ENCODE measurements at places on chromosomes 3 and 15.

GRCh38 chr3:148828136-148828690 is 602 bp downstream of the CPB1 start:
- DNase-seq = no peak

DNA sequence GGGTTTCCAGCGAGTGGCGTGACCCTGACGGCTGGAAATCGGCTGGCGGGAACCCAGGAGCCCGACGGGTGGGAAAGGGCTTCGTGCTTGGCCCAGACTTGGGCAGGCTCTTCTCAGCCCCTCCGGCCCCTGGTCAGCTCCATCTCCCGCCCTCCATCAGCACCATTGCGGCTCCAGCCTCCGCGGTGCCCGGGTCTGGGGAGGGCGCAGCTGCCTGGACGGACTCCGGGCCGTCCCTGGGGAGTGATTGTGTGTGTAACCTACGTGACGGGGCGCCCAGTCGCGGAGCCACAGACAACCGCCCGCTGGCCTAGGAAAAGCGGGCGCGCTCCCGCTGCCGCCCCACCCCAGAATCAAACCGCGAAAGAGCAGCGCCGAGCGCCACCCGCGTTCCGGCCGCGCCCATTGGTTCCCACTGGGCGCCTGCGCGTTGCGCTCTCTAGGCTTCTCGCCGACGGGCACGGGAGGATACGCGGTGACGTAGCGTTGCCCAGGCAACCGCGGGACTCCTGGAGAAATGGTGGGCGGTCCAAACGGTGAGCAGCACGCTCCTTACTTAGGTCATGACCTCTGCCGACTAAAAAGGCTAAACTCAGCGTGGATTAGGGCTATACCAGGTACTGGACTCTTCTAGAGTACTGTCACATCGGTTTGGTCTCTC is at the start of gene CFAP20DC:
Gene CFAP20DC, minus strand, starts transcription at position 355 of the 661 bp plus-strand sequence. CDS start 394 bp downstream, outside the sequence.
- DNase-seq = peak; percentile 99

DNA sequence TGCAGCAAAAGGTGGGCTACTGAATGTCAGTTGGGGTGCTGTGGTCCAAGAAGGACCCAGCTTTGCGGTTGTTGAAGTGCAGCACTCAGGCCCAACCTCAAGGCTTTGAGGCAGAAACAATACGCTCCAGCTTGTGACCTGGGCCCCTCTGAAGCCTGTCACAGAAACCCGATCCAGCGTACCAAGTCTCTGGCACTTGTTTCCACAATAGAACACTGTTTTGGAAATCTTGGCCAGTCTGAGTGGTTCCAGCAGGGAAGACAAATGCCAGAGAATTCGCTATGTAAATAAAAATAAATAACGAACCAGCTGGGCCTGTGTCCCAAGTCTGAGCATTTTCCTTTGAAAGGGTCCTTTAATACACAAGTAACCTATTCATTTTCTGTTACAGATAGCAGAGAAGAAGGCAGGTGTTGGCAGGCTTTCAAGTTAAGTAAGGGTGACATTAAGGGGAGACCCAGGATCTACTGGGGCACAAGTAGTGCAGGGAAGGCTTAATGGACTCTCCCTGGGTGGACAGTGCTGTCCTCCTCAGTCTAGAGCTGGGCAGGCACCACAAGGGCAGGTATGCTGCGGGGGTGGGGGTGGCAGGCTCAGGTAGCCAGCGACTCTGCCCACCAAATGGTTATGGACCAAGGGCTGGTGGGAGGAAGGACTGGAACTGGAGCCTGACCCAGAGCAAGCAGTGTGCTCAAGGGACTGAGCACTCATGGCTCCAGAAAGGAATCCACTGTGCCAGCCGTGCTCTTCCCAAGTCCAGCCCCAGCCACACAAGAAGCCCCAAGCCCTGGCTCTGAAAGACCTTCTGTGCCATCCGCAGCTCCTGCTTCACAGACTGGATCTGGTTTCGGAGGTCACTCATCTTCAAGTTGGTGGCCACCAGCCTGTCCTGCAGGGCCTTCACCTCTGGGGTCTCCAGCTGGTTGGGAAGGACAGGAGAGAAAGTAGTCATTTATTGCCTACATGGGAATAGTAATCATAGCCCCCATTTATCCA is 26.3 kb downstream of the CCDC13 start:
- DNase-seq = no peak

DNA sequence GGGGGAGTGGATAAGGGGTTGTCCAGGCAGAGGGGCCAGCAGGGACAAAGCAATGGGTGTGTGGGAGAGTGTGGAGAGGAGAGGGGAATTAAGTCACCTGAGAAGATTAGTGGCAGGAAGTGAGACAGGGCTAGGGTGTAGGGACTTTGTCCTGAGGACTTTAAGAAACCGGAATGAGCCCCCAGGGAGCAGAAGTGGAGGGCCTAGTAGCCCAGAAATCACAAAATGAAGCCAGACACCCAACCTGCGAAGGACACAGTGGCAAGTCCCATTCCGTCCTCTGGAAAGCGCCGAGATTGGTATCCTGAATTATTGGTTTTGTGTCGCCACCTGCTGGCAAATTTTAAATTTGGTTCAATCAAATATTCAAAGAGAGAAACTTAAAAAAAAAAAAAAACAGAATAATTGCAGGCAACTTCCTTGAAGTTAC is 78.0 kb upstream of the SLC25A36 start:
- peak; percentile 62 for DNase-seq

- DNase-seq = no peak
Observed at GRCh38 chr15:79341396-79341795, 30.5 kb downstream of the TMED3 start.

GRCh38 chr3:185693985-185694653 is 108.0 kb downstream of the SENP2 start:
- DNase-seq = no peak

DNA sequence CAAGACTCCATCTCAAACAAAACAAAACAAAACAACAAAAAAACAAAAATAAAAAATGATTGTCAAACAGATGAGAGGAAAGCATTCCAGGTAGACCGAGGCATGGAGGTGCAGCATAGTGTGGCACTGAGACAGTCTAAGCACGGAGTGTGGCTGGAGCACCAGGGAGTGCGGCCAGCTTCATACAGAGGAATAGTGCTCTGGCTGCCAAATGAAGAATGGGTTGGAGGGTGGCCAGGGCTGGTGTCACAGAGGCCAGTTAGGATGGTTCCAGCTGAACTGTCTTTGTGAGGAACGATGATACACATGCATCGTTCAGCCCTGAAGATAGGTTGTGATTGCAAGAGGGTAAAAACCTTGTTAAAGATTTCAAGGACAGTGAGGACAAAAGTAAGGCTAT is 28.3 kb downstream of the MITF start:
- no peak for DNase-seq

- peak; percentile 75 for DNase-seq
Observed at GRCh38 chr15:85854345-85855097, 59.8 kb upstream of the KLHL25 start.

DNA sequence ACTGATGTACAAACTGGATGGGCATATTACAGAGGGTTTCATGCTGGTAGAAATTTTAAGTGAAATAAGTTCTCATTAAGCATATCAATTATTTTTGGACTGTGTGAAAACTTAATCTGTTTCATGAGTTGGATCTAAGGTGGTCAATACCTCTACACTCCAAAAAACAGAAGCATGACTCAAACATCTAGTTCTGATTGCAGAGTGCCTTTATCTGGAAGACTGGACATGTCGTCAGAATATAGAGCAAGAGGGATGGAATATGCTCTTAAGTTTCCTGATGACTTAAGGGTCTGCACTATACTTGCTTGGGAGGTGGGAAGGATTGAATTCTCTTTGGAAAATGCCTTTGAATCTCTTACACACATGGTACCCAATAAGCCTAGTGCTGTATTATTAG is 138.3 kb downstream of the LPP start:
- DNase-seq = no peak

DNA sequence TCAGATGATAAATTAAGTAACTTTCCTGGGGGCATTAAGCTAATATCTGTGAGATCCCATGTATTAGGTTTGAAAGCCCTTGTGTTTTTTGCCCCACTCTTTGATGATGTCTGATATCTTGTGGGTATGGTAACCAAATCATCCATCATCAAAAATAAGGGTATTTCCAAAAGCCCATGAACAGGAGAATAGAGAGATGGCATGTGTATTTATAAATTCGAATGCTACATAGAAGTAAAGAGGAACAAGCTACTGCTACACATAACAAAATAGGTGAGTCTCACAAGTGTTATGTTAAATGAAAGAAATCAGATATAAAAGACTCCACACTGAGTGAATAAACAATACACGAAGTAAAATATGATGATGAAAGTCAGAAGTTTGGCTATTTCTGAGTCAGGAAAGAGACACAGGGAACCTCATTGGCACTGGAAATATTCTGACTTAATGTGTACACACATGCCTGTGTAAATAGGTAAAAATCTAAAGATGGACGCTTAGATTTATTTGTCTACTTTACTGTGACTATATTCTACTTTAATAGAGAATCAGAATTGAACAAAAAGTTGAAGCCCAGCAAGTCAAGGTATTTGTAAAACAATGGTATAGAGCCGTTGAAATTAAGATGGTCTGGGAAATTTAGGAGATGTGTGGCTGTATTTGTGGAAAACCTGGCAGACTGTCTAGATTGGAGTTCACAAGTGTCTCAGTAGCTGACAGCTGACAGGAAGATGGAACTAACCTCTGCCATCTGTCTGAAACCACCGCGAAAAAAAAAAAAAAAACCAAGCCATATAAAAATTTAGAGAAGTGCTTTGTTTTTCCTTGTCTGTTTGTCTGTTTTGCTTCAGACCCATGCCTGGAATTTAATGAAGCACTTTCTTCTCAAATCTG is 111.0 kb upstream of the TGFBR2 start:
- DNase-seq = no peak

DNA sequence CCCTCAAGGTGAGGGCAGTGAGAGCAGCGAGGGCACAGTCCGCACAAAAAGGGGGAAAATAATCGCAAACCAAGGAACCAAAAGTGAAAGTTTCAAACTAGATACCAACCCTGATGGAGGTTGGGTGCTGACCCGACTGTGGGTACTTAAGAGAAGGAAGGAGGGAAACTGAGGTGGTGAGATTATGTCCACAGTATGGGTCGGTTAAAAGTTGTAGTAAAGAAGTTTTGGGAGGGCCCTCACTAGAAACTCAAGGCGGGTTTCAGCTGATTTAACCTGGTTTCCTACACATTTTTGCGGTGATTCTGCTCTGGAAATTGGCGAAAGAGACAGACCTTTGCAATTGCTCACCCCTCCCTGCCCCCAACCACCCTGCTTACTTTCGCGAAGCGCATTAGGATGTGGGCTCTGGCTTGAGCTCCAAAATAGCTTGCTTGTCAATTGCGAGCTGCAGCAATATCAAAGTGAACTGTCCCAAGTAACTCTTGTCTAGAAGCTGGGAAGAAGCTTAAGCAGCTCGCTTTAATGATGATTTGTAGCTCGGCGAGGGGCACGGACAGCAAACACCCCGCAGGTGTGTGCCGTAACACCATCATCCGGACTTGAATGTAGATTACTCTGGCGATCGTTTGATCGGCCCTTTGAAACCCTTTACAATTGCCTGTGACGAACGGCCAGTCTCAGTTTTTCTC is 15.8 kb downstream of the SOX2 start:
- DNase-seq = no peak

DNA sequence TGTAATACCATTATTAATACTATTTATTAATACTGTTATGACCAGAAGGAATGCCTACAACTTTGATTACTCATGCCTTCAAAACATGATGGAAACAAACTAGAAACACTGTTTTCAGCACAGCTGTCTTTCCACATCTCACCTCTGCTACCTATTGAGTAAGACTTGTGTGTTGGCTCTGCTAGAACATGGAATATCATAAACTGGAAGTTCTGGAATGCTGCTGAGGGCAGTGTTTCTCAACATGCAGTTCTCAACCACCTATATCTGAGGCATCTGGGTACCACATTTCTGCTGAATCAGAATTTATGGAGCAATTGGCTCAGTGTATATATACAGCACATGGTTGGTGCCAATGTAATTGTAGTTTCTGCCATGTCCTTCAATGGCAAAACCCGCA is 392.1 kb downstream of the TUSC7 start:
- no peak for DNase-seq

DNA sequence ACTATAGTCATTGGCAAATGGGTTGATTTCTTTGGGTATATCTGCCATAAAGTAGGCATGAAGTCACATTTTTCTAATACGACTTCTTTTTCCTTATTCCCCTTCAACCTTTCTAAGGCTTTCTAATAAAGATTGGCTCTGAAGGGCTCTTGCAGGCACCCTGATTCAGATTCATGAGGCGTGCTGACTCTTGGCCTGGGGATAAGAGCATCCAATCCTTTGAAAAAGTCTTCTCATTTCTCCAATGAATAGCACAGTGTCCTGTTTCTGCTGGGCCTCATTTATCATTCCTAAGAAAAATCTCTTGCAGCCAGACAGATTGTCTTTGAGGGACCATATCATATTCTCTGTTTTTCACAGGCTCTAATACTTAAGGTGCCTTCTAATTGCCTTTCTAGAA is 32.3 kb upstream of the BNIP2 start:
- no peak for DNase-seq

GRCh38 chr15:73921254-73921925 is 4.9 kb upstream of the LOXL1 start:
- no peak for DNase-seq

DNA sequence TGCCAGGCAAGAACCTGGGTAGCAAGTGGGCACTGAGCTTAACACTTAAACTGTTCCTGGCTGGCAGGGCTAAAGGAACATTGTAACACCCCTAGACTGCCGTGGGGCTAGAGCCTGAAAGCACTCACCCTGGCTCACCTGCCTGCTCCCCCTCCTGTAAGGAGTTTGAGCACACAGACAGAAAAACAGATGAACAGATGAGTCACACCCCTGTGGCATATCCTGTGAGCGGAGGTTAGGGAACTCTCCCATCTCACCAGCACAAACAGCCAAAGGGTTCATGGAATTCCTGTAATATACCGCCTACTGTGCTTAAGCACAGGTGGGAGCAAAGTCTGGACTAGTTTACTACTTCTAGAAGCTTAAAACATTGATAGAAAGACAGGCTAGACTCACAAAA is 300.1 kb downstream of the ROBO1 start:
- peak; percentile 13 for DNase-seq

DNA sequence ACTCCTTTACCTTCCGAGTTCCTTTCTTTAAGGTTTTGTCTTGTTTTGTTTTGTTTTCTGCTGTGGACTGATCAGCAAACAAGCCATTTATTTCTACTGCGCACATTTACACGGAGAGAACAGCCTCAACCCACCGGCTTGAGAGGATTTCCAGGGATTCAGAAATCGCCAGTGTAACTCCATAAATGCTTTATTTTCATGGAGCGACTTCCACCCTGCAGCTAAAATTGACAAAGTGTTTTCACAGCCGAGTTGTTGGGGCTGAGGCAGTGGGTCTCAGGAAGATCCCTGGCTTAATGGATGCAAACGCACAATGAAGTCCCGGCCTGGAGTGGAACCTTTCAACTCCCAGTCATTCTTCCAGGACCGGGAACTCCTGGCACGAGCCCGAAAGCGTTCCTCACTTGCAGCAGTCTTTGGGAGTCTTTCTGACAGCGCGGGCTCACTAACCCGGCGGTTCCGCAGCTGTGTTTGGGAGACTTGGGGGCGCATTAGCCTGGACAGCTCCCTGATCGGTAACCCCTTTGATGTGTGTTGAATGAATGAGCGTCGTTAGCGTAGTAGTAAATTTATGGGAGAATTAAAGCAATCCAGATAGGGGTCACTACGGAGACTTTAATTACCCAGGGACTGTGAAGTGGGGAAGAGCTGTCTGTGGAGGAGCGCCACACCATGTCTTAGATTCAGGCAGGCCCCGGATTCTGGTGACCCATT is 785 bp upstream of the MYRIP start:
- DNase-seq = peak; percentile 48

Data from iPS-NIHi11 (cell line).